ENCODE measurements at places on chromosomes 1 and 21.

DNA sequence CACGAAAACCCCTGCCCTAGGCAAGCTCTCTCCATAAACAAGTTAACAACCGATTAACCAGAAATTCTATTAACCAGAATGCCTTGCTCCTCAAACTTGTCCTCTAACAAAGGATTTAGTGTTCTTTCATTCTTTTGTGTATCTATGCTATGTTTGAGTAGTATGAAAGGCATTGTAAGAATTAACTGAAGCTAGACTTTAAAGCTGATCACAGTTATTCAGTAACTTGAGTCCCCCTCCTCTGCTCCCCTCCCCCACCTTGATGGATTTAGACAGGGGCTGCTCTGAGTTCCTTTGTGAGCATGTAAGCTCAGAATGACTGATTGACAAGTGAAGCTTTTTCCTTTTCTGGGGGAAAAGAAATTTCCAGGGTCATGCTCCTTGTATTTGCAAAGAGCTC is 257.6 kb downstream of the TTLL7 start:
- DNase-seq = no peak

GRCh38 chr1:195733826-195734225 is 874.4 kb downstream of the KCNT2 start:
- no peak for DNase-seq

- DNase-seq = no peak
Measured at GRCh38 chr1:35863881-35864625, 19.0 kb upstream of the AGO1 start.

- DNase-seq = no peak
Measured at GRCh38 chr1:24911651-24912155, 18.4 kb downstream of the RUNX3 start.

Measured in left forelimb (tissue), 1 donor.